Lung (tissue), 17 donors: ENCODE measurements at places on chromosomes 13 and 19.

DNA sequence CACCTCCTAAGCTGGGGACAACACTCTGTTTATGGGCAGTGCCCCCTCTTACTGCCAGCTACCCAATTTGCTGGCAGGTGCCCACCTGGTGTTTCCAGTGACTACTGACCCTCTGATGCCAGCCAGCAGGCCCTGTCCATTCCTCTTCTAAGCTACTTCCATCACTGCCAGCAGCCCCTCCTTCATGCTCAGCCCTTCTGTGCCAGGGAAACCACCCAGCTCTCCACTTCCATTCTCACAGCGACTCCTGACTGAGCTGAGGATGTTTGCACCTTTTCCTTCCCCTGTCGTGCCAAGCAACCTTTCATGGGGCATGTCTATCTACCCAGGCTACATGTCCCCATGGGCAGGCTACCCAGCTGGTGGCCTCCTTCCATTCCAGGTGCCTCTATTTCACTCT is 24.0 kb upstream of the ZNF492 start:
- no peak overlapping the region for H3K27ac ChIP-seq
- H3K4me3 ChIP-seq: no peak overlapping the region
- no peaks in the 10 kb centered on the region for H3K36me3 ChIP-seq

DNA sequence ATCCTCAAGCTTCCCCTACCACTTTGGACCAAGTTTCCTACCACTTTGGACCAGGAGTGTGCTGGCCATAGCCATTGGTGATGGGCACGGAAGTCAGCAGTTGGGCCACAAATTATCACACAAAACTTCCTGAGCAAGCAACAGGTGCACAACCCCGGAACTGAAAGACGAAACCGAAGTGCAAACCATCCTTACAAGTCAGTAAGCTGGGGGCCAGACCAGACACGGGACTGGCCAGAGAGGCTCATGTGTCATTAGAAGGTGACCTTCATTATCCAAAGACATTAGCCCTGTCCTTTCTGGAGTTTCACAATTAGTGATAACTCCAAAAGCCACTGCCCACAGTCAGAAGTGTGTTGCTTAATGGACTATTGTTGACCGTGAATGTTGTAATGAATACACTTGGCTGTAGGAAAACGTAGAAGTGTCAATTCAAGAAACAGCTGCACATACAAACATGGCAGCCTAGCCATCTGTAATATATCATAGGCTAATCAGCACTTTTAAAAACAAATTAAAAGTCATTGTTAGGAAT is 244.1 kb upstream of the IRS2 start:
- H3K36me3 ChIP-seq: no peaks in the 10 kb centered on the region
- H3K4me3 ChIP-seq: no peak overlapping the region
- no peaks in the 10 kb centered on the region for H3K4me1 ChIP-seq
- no peak overlapping the region for H3K27ac ChIP-seq
- DNase-seq: no peak
- no peaks in the 10 kb centered on the region for H3K27me3 ChIP-seq

DNA sequence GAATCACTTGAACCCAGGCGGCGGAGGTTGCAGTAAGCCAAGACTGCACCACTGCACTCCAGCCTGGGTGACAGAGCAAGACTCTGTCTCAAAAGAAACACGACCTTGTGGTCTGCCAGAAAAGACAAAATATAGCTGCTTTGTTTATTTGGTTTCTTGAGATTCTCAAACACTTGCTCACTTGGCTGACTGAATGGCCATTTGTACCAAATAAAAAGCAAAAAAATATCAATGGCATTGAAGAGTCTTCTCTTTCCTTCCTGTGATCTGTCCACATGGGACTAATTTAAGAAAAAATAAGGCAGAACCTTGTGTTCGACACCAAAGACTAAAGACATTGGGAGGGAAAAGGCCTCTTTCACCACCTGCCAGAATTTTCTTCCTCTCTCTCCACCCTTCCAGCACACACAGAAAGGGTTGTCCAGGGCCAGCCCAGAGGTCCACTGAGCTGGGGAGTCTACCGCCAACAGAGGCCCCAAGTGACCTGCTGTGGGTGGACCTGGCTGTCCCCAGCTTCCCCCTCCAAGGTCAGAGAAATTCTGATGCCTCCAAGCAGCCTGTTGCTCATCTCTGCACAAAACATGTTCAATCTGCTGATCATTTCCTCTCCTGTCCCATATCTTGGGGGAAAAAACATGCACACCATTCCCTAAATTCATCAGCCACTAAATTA is 5.9 kb downstream of the BRME1 start:
- H3K27ac ChIP-seq: no peak overlapping the region
- no peak overlapping the region for H3K4me3 ChIP-seq
- H3K4me1 ChIP-seq: no peaks in the 10 kb centered on the region
- no peaks in the 10 kb centered on the region for H3K36me3 ChIP-seq
- DNase-seq: no peak
- H3K27me3 ChIP-seq: no peaks in the 10 kb centered on the region

GRCh38 chr13:93338906-93339305 is 112.3 kb downstream of the GPC6 start:
- H3K27ac ChIP-seq: no peak overlapping the region
- DNase-seq: no peak
- no peaks in the 10 kb centered on the region for H3K4me1 ChIP-seq

GRCh38 chr19:49651029-49651819 is 9.2 kb downstream of the SCAF1 start:
- H3K27me3 ChIP-seq: no peaks in the 10 kb centered on the region
- no peak for DNase-seq

DNA sequence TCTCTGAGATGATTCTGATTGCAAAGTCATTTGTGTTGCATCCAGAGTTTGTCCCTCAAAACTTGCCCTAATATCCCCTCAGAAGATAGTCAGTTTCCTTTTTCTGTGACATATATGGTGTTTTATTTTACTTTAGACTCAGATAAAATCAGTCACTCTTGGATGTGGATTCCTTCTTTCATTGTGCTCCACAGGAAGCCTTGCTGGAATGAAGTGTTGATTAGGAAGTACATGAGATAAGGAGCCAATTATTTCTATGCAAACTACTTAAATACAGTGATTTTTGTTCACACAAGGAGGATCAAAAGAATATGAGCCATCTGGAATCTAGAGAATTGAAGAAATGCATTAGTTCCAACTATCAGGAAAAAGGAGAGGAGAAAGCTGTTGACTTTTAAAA is 107.6 kb upstream of the RXFP2 start:
- no peak overlapping the region for H3K27ac ChIP-seq
- H3K4me1 ChIP-seq: no peaks in the 10 kb centered on the region
- H3K27me3 ChIP-seq: no peaks in the 10 kb centered on the region
- H3K4me3 ChIP-seq: no peak overlapping the region
